Keratinocyte (primary cell): ENCODE measurements at places on chromosomes 2 and 18.

DNA sequence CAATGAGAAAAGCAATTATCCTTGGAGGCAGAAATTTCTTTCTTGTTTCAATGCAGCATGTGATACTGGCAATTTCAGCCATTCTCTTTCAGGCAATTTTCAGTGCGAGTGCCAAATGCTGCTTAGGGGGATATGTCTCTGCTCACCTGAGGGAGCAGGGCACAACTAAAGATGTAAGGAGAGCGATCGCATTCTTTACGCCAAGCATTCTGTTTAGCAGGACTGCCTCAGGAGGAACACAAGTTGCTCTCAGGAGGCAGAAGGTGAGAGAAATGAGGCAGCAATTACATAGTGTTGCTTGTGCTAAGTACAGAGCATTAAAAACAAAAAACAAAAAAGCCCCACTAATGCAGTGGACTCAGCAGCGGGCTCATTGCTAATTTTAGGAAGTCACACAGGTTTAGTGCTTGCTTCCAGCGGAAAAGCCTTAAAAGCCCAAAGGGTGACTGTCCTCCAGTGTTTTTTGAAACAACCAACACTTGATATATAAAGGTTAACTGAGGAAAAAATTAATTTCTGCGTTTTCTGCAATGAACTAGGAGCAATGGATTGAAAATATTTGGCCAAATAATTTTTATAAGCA lies 116.9 kb downstream of the METTL8 start:
- no peaks in the 10 kb centered on the region for H3K4me1 ChIP-seq
- no peak overlapping the region for H3K27ac ChIP-seq
- DNase-seq: no peak

GRCh38 chr2:55763721-55764120 lies 70.1 kb upstream of the PNPT1 start:
- H3K27ac ChIP-seq: no peak overlapping the region
- H3K4me1 ChIP-seq: peaks cover 27% of the 10 kb centered on the region
- no peaks in the 10 kb centered on the region for H3K27me3 ChIP-seq
- H3K4me3 ChIP-seq: no peak overlapping the region

DNA sequence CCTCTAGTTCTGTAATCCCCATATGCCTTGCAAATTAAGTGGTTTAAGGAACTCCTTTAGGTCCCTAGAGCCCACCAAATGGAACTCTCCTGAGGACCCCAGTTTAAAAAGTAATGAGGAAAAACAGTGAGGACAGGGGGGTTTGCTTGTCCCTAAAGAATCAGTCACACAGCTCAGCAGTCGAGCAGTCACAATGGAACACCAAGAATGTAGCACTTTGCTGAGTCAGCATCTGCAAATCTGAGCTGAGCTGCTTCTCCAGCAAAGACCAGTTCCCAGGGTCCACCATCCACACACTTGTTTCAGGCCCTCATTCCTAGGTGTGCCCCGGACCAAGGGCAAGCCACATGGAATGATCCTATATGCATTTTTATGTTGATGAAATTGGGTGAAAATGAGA lies 46.2 kb upstream of the NEDD4L start:
- H3K27ac ChIP-seq: no peak overlapping the region
- no peaks in the 10 kb centered on the region for H3K36me3 ChIP-seq
- no peaks in the 10 kb centered on the region for H3K27me3 ChIP-seq
- H3K4me3 ChIP-seq: no peak overlapping the region
- H3K4me1 ChIP-seq: no peaks in the 10 kb centered on the region
- no peak for DNase-seq

DNA sequence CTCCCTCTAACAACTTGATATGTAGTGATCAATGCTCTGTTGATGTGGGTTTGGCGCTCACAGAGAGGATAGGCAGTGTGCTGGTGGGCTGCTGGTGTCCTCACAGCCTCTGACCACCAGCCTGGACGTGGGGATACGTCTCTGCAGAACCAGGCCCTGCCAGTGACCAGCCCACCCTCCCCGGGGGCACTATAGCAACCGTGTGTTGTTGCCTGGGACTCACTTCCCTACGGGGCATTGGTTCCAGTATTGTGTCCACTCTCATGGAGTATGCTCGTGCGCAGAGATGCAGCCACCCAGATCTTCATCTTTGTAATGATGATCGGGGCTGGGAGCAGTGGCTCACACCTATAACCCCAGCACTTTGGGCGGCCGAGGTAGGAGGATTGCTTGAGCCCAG lies 180.1 kb downstream of the LDLRAD4 start:
- H3K27ac ChIP-seq: no peak overlapping the region
- H3K27me3 ChIP-seq: no peaks in the 10 kb centered on the region

DNA sequence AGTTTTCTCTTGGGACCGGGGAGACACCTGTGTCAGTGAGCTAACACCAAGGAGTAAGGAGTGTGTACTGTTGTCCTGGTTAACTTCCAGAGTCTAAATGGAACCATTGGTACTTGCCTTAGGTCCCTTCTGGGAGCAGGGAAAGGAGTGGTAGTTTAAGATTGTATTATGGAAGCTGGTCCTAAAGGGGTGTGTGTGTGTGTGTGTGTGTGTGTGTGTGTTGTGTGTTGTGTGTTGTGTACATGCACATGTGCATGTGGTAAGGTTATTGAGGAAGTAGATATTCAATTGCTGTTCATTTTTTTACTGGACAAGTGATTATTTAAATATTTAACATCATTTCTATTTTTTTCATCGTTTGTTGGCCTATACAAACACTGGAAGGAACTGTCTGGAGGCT lies 1.4 kb downstream of the APLF start:
- no peak overlapping the region for H3K4me3 ChIP-seq
- DNase-seq: no peak
- H3K27me3 ChIP-seq: no peaks in the 10 kb centered on the region
- H3K4me1 ChIP-seq: peaks cover 38% of the 10 kb centered on the region
- H3K27ac ChIP-seq: peak overlapping the region; percentile 34

DNA sequence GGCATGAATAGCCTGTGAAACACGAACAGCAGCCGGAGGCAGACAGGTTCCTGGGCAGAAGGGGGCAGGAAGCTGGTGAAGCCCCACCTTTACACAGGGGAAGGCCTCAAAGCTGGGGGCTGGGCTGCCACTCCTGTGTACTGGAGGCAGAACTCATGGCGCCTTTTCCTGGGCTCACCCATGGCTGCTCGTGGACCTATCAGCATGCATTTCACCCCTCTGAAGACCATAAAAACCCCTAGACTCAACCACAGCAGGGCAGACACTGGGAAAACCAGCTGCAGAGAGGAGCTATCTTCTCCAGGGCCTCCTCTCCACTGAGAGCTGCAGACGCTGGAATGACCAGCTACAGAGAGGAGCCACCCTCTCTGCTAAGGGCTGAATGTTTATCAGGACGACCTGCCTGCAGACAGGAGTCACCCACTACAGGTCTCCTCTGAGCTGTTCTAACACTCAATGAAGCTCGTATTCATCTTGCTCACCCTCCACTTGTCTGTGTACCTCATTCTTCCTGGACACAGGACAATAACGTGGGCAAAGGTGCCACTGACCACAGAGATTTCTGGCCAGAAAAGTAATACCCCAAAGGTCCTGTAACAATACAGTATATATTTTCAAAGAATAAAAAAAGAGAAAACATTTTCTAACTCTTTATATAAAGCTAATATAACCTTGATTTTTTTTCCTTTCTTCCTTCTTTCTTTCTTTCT lies 18.9 kb upstream of the CCDC88A start:
- H3K27ac ChIP-seq: no peak overlapping the region
- H3K36me3 ChIP-seq: no peaks in the 10 kb centered on the region
- DNase-seq: no peak
- H3K4me1 ChIP-seq: no peaks in the 10 kb centered on the region
- no peaks in the 10 kb centered on the region for H3K27me3 ChIP-seq
- no peak overlapping the region for H3K4me3 ChIP-seq

- no peaks in the 10 kb centered on the region for H3K27me3 ChIP-seq
- no peak for DNase-seq
- no peaks in the 10 kb centered on the region for H3K36me3 ChIP-seq
- peaks cover 16% of the 10 kb centered on the region for H3K4me1 ChIP-seq
Measured at GRCh38 chr2:30981510-30981909, 156.7 kb downstream of the GALNT14 start.

GRCh38 chr2:199627417-199627816 lies 169.7 kb upstream of the SATB2 start:
- H3K4me1 ChIP-seq: no peaks in the 10 kb centered on the region
- no peaks in the 10 kb centered on the region for H3K36me3 ChIP-seq
- H3K27me3 ChIP-seq: no peaks in the 10 kb centered on the region
- no peak overlapping the region for H3K27ac ChIP-seq
- no peak overlapping the region for H3K4me3 ChIP-seq

DNA sequence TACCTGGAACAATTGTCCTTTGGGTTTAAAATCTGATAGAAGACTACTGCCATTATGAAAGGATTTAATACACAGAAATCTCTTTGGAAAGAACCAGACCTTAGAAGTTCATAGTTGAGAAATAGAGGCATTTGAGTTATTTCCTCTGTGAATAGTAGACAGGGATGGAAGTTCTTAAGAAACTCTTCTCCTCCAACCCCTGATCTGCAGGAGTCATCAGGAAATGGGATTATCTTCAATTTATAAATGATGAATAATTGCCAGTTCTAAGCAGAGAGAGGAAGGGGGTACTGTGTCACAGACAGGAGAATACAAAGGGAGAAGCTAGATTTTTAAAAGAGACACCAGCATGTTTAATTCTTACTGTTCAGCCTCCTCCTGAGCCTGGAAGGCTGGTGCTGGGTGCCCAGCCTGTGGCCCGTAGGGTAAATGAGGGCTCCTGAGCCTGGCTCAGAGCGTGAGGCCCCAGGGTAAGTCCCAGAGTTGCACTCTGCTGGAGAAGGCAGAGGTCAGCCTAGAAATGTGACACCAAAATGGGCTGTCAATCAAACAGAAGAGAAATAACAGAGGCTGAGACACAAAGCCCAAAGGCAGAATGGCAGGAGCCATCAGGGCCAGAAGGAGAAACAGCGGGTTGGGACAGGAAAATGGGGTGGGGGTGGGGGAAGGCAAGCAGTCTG lies 58.2 kb upstream of the PKDCC start:
- H3K4me3 ChIP-seq: no peak overlapping the region
- DNase-seq: no peak
- H3K4me1 ChIP-seq: no peaks in the 10 kb centered on the region
- H3K27me3 ChIP-seq: peaks cover 4% of the 10 kb centered on the region
- H3K27ac ChIP-seq: no peak overlapping the region
- H3K36me3 ChIP-seq: no peaks in the 10 kb centered on the region

DNA sequence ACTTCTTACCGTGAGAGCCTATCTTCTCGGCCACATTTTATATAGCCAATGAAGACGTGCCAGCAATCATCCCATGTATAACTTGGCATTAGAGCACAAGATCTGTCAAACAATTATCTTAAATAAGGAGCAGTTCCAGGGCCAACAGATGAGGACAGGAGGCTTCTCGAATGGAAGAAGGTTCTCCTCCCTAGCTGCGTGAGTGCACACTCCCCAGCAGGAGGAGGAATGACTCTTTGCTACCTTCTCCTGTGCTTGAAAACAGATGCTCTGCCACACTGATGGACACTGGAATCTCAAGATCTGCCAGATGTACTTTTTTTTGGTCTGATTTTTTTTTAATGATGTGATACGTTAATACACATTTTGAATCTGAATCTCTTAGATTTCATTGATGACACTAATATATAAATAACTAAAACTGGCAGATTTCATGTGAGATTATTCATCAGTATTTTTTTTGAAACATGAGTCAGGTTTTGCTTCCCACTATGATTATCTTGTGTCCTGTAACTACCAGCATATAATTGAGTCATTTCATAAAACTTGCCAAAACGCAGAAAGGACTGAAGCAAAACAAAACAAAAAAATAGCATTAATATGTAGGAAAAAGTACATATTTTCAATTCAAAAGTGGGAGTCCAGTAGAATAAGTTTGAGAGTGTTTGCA lies 626 bp upstream of the VIT start:
- no peaks in the 10 kb centered on the region for H3K27me3 ChIP-seq
- peaks cover 35% of the 10 kb centered on the region for H3K4me1 ChIP-seq
- H3K36me3 ChIP-seq: no peaks in the 10 kb centered on the region
- H3K27ac ChIP-seq: peak overlapping the region; percentile 66

GRCh38 chr2:16314691-16315457 lies 350.8 kb downstream of the CYRIA start:
- no peak for DNase-seq
- H3K27me3 ChIP-seq: no peaks in the 10 kb centered on the region
- no peak overlapping the region for H3K4me3 ChIP-seq
- H3K36me3 ChIP-seq: no peaks in the 10 kb centered on the region
- no peak overlapping the region for H3K27ac ChIP-seq

DNA sequence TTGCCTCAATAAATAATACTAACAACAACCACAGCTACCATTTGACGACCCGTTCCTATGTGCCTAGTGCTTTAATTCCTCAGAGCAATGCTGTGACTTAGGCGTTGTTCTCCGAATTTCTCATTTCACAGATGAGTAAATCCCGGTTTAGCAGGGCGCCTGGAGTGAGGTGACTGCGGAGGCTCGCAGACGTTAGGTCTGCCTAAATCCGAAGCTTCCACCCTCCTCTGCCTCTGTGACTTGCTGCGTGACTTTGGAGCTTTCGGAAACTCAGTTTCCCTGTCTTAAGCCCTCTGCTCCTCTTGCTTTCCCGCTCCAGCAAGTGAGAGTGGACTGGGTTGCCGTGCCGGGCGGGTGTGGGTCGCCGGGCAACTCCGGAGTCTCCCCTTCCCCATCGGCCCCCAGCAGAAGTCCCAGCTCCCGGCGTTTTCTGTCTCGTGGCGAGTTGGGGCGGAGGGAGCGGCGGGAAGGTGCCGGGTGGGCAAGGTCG lies 711 bp upstream of the ATOH8 start:
- H3K4me1 ChIP-seq: peaks cover 8% of the 10 kb centered on the region
- H3K27me3 ChIP-seq: peaks cover 82% of the 10 kb centered on the region
- H3K27ac ChIP-seq: no peak overlapping the region
- no peak overlapping the region for H3K4me3 ChIP-seq

DNA sequence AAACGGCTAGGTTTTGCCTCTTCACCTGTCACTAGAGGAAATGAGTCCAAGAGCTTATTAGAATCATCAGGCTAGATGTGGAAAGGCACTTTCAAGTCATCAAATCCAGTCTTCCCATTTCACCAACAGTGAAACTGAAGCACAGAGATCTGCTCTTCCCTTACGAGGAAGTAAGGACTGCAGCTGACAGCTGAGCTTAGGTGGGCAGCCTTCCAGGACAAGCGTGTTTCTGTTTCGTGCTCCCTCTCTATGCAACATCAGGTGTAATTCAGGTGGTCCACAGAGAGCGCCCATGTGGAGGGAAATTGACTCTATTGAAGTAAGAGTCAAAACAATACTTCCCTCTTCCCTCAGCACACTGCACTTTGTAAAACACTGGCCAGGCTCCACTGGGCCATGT lies 5.5 kb downstream of the CYRIA start:
- no peak for DNase-seq
- H3K27ac ChIP-seq: no peak overlapping the region
- no peaks in the 10 kb centered on the region for H3K36me3 ChIP-seq

GRCh38 chr2:171166328-171166983 lies 5.8 kb upstream of the TLK1 start:
- no peaks in the 10 kb centered on the region for H3K27me3 ChIP-seq
- DNase-seq: no peak
- no peaks in the 10 kb centered on the region for H3K36me3 ChIP-seq

DNA sequence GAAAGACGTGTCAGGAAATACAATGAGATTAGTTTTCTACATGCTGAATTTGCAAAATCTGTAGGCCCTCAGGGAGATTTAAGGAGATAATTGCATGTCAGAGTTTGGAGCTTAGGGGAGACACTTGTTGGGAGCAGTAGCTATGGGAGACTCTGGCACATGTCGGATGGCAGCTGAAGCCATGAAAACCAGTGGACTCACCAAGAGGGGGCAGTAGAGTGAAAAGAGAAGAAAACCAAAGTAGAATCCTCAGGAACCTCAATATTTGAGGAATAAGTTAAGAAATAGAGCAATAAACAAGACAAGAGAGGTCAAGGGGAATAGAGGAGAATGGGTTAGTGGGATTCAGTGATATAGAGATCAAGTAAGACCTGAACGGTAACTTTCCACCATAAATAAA lies 24.8 kb downstream of the RUFY4 start:
- H3K27ac ChIP-seq: no peak overlapping the region
- no peak for DNase-seq
- H3K36me3 ChIP-seq: no peaks in the 10 kb centered on the region
- no peak overlapping the region for H3K4me3 ChIP-seq
